ENCODE measurements at places on chromosomes 7 and 10. TPM values are rescaled to one million over a fixed set of nuclear protein-coding genes. Genes with fewer than 3 reads are reported as not detected.

The SH2B2 gene
- total RNA-seq = 5.6 TPM

The ANK3 gene
- total RNA-seq = 21.1 TPM

The JAKMIP3 gene
- total RNA-seq = 0.54 TPM

The SMURF1 gene
- 36.9 TPM for total RNA-seq

The SEMA3D gene
- 17.7 TPM for total RNA-seq

Measured in astrocyte (in vitro differentiated cells and primary cell).